LHCN-M2 (cell line): ENCODE measurements at places on chromosomes 5 and 9.
A peak's percentile ranks its signal among the peaks of the same experiment; 100 is the strongest.

DNA sequence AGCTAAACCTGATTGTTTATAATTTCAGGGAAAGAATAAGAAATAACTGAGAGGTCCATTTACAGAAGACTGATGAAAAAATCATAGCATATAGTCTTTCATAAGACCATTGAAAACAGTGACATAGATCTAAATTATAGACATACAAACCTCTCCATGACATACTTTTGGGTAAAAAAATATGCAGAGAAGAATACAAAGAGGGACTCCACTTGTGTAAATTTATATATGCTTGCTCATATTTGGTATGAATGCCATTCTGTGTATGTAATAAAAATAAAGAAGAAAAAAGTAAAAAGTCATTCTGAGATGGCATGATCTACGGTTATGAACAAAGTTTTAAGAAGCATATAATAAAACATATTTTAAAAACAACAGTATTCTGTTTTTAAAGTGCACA is 310.7 kb downstream of the ASTN2 start:
- DNase-seq: no peak

- DNase-seq: no peak
Observed at GRCh38 chr9:121262953-121263352, 5.0 kb upstream of the GSN start.

- no peak for DNase-seq
Observed at GRCh38 chr5:175692235-175692995, 34.5 kb downstream of the HRH2 start.

DNA sequence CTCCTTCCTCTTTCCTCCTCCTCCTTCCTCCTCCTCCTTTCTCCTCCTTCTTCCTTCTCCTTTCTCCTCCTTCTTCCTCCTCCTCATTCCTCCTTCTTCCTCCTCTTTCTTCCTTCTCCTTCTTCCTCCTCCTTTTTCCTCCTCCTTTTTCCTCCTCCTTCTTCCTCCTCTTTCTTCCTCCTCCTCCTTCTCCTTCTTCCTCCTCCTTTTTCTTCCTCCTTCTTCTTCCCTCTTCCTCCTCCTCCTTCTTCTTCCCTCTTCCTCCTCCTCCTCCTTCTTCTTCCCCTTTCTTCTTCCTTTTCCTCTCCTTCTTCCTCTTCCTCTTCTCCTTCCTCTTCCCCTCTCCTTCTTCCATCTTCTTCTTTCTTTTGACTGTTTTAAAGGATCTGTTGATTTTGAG is 538.8 kb downstream of the TMEM38B start:
- DNase-seq: no peak

DNA sequence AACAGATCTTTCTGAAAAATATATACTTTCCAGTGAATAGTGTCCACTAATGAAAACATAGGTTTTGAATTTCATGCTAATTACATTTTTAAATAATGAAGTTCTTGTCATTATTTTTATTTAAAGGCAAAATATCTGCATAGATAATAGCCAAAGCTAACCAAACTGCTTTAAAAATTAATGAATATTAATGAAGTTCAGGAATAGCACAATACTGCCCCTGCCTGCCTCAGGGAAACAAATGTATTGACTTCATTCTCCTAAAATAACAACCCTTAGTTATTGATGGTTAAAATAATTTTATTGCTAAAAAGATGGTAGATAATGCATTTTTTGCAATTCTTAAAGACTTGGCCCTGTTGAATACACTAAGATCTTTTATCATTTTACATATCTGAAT is 103.6 kb upstream of the SSBP2 start:
- DNase-seq: no peak

GRCh38 chr5:22835686-22836085 is 17.5 kb downstream of the CDH12 start:
- DNase-seq: no peak

- no peak for DNase-seq
Observed at GRCh38 chr5:169944922-169945680, 35.2 kb downstream of the INSYN2B start.

- no peak for DNase-seq
Observed at GRCh38 chr9:127166111-127166510, 43.7 kb upstream of the ANGPTL2 start.

DNA sequence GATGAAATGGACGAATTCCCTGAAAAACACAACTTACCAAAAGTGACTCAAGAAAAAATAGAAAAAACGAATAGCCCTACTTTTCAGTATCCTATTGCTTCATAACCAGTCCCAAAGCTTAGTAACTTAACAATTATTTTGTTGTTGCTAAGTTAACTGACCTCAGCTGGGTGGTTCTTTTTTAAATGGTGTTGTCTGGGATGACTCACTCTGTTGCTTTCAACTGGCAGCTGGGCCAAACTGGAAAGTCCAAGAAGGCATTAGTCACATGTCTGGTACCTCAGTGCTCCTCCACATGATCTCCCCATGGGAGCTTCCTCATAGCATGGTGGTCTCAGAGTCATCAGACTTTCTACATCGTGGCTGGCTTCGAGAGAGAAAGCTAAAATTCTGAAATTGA is 47.8 kb upstream of the ADAMTS2 start:
- peak; percentile 97 for DNase-seq

- DNase-seq: no peak
Observed at GRCh38 chr5:7683753-7684152, 167.2 kb downstream of the CFAP90 start.

GRCh38 chr9:27856054-27856453 is 282.8 kb upstream of the C9orf72 start:
- DNase-seq: no peak

GRCh38 chr9:3397766-3398165 is 128.0 kb downstream of the RFX3 start:
- no peak for DNase-seq

DNA sequence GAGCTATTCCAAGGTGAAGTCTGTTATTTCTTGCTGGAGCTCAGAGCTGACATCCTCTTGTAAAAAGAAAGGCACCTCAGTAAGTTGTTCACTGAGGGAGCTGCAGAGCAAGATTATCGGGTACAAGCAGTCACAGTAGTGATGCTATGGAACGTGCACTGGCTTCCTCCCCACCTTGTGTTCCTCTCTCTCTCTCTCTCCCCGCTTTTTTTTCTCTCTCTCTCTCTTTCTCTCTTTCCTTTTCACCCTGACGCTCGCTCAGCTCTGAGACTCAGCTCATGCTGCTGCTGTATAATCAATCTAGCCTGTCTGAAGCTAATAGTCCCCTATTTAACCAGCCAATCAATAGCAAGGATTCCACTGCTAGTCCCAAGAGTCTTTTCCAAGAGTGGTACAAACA is 587.6 kb upstream of the CDH18 start:
- no peak for DNase-seq

DNA sequence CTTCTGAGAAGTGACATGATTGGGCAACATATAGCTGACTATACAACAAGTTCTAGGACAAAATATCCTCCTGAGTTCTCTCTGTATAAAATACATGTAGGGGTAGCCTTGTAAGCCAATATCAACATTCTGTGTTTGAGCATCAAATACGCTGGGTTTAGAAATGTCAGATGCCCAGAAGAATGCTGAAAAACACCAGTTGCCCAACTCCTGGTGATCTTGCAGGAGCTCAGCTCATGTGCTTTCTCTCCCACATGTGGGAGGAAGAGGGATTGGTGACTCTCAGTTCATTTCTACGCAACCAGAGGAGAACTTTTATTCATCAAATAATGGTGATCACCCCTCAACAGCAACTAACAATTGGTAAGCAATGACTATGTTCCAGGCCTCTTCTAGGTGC is 810.9 kb upstream of the ACO1 start:
- peak; percentile 47 for DNase-seq

- DNase-seq: no peak
Observed at GRCh38 chr5:138233280-138233679, 20.2 kb upstream of the CDC23 start.

DNA sequence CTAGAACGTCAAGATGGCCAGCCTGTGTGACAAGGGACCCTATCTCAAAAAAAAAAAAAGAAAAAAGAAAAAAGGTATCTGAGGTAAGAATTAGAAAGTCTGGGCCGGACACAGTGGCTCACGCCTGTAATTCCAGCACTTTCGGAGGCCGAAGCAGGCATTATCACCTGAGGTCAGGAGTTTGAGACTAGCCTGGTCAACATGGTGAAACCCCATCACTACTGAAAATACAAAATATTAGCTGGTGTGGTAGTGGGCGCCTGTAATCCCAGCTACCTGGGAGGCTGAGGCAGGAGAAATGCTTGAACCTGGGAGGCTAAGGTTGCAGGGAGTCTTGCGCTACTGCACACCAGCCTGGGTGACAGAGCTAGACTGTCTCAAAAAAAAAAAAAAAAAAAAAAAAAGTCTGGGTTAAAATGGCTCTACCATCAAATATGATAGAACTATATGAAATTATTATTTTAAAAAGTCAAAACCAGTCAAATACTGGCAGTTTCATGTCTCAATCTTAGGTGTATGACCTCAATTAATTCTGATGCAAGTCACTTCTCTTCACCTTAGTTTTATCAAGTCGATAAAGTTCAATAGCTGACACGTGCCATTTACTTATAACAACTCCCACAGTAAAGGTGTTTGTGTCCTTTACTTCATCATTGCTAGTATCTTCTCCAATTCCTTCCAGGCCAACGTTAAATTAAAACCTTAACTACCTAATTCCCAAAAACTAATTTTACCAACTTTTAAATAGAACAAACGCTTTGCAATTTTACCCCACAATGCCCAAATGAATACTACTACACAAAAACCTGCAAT is 1.1 kb downstream of the RPS23 start:
- DNase-seq: no peak

DNA sequence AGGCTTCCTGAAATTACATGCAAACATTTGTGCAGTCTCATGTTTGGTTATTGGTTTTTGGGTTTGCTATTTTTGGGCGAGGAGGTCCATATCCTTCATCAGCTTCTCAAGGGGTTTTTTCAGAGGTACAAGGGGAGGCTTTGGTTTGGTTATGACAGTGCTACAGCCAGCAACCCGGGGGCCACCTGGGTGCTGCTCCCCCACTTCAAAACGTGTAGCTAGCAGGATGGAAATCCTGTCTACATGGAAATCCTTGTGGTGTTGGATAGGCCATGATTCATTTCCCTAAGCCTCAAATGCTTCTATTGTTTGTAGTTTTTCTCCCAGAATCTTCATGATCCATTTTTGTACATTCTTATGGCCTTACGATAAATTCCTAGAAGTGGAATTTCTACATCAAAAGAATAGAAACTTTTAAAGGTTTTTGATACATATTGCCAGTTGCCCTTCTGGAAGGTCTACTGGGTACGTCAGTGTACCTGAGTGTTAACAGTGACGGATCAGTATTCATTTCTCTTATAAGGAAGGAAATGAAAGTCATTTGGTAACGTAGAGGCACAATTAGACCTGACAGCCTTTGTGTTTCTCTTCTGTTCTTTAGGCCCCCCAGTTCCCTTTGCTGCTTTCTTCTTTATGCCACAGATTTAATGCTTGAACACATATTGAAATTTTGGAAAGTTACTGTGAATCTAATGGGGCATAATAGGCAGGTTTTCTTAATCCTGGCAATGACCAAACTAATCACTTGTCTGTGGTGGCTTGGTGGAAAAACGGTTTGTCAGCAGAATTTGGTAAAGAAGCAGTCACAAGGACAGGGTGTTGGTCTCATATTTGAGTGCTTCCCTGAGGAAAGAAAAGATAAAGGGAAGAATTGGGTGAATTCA is 69.7 kb upstream of the ABL1 start:
- DNase-seq: no peak

- no peak for DNase-seq
Observed at GRCh38 chr9:129607027-129607387, 13.9 kb downstream of the C9orf50 start.

DNA sequence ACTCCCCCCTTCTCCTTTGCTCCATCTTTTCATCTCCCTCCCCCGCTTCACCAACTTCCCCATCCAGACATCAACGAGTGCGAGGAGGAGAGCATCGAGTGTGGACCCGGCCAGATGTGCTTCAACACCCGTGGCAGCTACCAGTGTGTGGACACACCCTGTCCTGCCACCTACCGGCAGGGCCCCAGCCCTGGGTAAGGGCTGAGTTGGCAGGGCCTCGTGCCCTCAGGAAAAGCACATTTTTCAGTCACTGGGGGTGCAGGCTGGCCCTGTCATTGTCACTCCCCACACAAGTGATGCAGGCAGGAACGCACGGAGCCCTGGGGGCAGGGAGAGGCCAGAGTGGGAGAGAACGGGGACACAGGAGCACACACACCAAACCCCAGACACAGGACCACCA is 12.4 kb upstream of the ASS1 start:
- DNase-seq: no peak

- DNase-seq: no peak
Observed at GRCh38 chr5:174454464-174454863, 269.9 kb upstream of the MSX2 start.

- no peak for DNase-seq
Observed at GRCh38 chr9:121562301-121562700, 62.7 kb upstream of the GGTA1 start.

- no peak for DNase-seq
Observed at GRCh38 chr9:97673922-97674321, 23.2 kb downstream of the XPA start.

- peak; percentile 63 for DNase-seq
Observed at GRCh38 chr5:149838881-149839739, 105.5 kb downstream of the PDE6A start.

DNA sequence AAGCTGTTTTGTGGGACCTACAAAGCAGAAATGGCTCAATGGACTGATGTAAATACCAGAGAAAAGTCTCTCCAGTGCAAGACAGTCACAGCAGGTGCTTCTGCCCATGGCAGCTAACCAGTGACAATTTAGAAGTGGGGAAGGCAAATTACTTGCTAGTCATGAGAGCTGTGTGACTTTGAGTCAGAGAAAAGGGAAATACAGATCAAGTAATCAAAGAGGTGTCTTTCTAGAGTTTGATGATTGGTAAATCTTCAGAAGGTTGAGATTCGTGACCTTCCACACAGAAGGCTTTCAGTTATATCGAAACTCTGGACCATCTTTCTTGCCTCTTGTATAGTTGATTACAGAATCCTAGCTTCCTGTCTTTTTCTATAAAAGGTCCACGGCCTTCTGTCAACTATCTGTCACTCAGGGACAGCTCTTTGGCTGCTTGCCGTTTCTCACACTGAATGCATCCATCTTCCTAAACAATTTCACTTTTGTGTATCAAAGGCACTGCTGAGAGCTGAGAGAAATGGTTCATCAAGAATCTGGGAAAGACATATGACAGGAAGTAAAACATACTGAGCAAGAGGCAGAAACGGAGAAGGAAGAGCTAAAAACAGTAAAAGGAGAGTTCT is 993.9 kb upstream of the ACO1 start:
- peak; percentile 35 for DNase-seq

- peak; percentile 62 for DNase-seq
Observed at GRCh38 chr5:92353107-92354030, 970.3 kb upstream of the ARRDC3 start.

GRCh38 chr5:33065131-33065530 is 354.0 kb downstream of the NPR3 start:
- no peak for DNase-seq
